ENCODE measurements at places on chromosomes 5 and 9. TPM values are rescaled to one million over a fixed set of nuclear protein-coding genes. Genes with fewer than 3 reads are reported as not detected.

The PCDHAC1 gene
- total RNA-seq, result 0.06 TPM

The ITGA1 gene
- 136 TPM for total RNA-seq

The DMGDH gene
- total RNA-seq, result 1.7 TPM

The CAVIN4 gene
- 1.2 TPM for total RNA-seq

The FABP6 gene
- not detected for total RNA-seq

The SIGMAR1 gene
- 40.0 TPM for total RNA-seq

The DMRT3 gene
- total RNA-seq, result not detected

The CCDC192 gene
- total RNA-seq, result not detected

The IQGAP2 gene
- 1.6 TPM for total RNA-seq

The GABRP gene
- total RNA-seq, result not detected

The SPINK13 gene
- not detected for total RNA-seq

The HACD4 gene
- 1.7 TPM for total RNA-seq

The NUTM2F gene
- not detected for total RNA-seq

The TAF11L5 gene
- total RNA-seq, result not detected

The RAD23B gene
- total RNA-seq, result 87.7 TPM

The RETREG1 gene
- total RNA-seq, result 1.1 TPM

The CAMK4 gene
- total RNA-seq, result 0.37 TPM

The LCN1 gene
- total RNA-seq, result not detected

The ARSI gene
- 0.19 TPM for total RNA-seq

The CCDC152 gene
- total RNA-seq, result 3.8 TPM

The EGFLAM gene
- total RNA-seq, result 8.9 TPM

The VCAN gene
- total RNA-seq, result 3,471 TPM

The NR4A3 gene
- 2.4 TPM for total RNA-seq

The WDR38 gene
- total RNA-seq, result not detected

The FST gene
- total RNA-seq, result 95.7 TPM

The COL15A1 gene
- total RNA-seq, result 2.7 TPM

The ZMAT2 gene
- 67.6 TPM for total RNA-seq

The ITGA2 gene
- 113 TPM for total RNA-seq

The CARD9 gene
- total RNA-seq, result 2.6 TPM

The STK32A gene
- 3.4 TPM for total RNA-seq

The FOCAD gene
- total RNA-seq, result 91.8 TPM

The CRHBP gene
- total RNA-seq, result 0.13 TPM

The LCN9 gene
- total RNA-seq, result not detected

The IFT74 gene
- 17.0 TPM for total RNA-seq

The PSAT1 gene
- 8.7 TPM for total RNA-seq

The TOPORS gene
- total RNA-seq, result 35.8 TPM

The PRUNE2 gene
- 65.3 TPM for total RNA-seq

The TMC1 gene
- 0.93 TPM for total RNA-seq

The MTAP gene
- total RNA-seq, result 33.8 TPM

The ADAMTS6 gene
- 23.5 TPM for total RNA-seq

The CNTNAP3B gene
- total RNA-seq, result 25.0 TPM

The PIP5KL1 gene
- 0.66 TPM for total RNA-seq

The RASGRF2 gene
- total RNA-seq, result 2.0 TPM

The FUT7 gene
- total RNA-seq, result not detected

The ANKRD34B gene
- not detected for total RNA-seq

The SARDH gene
- total RNA-seq, result 7.4 TPM

The FAM169A gene
- total RNA-seq, result 0.19 TPM

The HAPLN1 gene
- 29.7 TPM for total RNA-seq

The CD14 gene
- total RNA-seq, result 1.6 TPM

The FOXD1 gene
- total RNA-seq, result 0.44 TPM

The TSLP gene
- 18.9 TPM for total RNA-seq

The SPZ1 gene
- total RNA-seq, result not detected

The MCCC2 gene
- total RNA-seq, result 20.1 TPM

The PCDHGA5 gene
- 2.7 TPM for total RNA-seq

The PCDHB8 gene
- total RNA-seq, result 0.62 TPM

The CDH9 gene
- not detected for total RNA-seq

The NRARP gene
- 0.25 TPM for total RNA-seq

The ERAP2 gene
- 65.5 TPM for total RNA-seq

The PTGDS gene
- 21.8 TPM for total RNA-seq

The ZNF879 gene
- total RNA-seq, result 4.6 TPM

Measured in aortic smooth muscle cell (primary cell).